ENCODE measurements at places on chromosomes 5 and 9.

- H3K4me3 ChIP-seq = no peak overlapping the region
- H3K27ac ChIP-seq = no peak overlapping the region
- DNase-seq = no peak
- H3K27me3 ChIP-seq = no peaks in the 10 kb centered on the region
- H3K36me3 ChIP-seq = peaks cover 68% of the 10 kb centered on the region
Measured at GRCh38 chr9:130610862-130611707, 31.7 kb downstream of the FUBP3 start.

DNA sequence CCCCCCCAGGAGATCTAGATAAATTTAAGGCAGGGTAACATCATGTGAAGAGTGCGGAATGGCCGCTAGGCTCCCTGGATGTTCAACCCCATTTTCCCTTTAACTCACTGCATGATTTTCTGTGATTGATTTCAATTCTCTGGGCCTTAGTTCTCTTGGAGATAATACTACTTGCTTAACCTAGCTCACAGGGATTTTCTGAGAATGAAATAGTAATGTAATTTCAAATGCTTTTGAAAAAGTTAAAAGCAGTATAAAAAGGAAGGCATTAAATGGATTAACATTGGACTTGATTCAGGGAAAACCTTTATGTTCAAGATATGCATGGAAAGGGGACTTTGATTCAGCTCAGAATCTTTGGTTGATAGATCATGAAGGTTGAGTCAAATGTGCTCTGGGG, 90.9 kb downstream of the KIF4B start:
- no peak overlapping the region for H3K27ac ChIP-seq
- no peaks in the 10 kb centered on the region for H3K27me3 ChIP-seq
- no peak for DNase-seq
- no peak overlapping the region for H3K4me3 ChIP-seq
- no peaks in the 10 kb centered on the region for H3K36me3 ChIP-seq

GRCh38 chr5:143030349-143030748, 260.2 kb downstream of the ARHGAP26 start:
- no peak overlapping the region for H3K4me3 ChIP-seq
- H3K36me3 ChIP-seq = no peaks in the 10 kb centered on the region
- peaks cover 15% of the 10 kb centered on the region for H3K4me1 ChIP-seq
- no peaks in the 10 kb centered on the region for H3K27me3 ChIP-seq
- no peak for DNase-seq

- H3K27ac ChIP-seq = no peak overlapping the region
- no peak for DNase-seq
- peaks cover 22% of the 10 kb centered on the region for H3K4me1 ChIP-seq
- H3K36me3 ChIP-seq = no peaks in the 10 kb centered on the region
- H3K4me3 ChIP-seq = no peak overlapping the region
Measured at GRCh38 chr5:125315306-125315705, 568.9 kb upstream of the ZNF608 start.

DNA sequence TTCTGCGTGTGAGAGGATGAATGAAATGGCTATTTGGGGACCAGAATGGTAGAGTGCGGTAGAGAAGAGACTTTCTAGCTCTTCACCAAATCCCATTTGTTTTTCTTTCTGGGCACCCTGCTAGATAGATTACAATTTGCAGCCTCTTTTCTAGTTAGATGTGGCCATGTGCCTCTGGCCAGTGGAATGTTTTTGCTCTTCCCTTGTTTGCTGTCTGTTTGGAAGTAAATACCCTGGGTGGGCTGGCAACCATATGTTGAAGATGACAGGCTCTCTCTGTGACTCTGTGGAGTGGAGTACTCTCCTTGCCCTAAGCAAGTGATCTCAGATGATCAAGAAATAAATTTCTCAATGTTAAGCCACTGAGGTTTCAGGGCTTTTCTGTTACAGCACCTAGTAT, 12.9 kb downstream of the GNG10 start:
- H3K27me3 ChIP-seq = no peaks in the 10 kb centered on the region
- no peak for DNase-seq
- H3K36me3 ChIP-seq = peaks cover 10% of the 10 kb centered on the region
- H3K4me1 ChIP-seq = no peaks in the 10 kb centered on the region
- H3K27ac ChIP-seq = no peak overlapping the region
- no peak overlapping the region for H3K4me3 ChIP-seq

- no peaks in the 10 kb centered on the region for H3K27me3 ChIP-seq
- no peak for DNase-seq
- H3K4me1 ChIP-seq = no peaks in the 10 kb centered on the region
- H3K36me3 ChIP-seq = no peaks in the 10 kb centered on the region
- H3K4me3 ChIP-seq = no peak overlapping the region
- H3K27ac ChIP-seq = no peak overlapping the region
Measured at GRCh38 chr5:11227064-11227463, 466.0 kb upstream of the DAP start.

DNA sequence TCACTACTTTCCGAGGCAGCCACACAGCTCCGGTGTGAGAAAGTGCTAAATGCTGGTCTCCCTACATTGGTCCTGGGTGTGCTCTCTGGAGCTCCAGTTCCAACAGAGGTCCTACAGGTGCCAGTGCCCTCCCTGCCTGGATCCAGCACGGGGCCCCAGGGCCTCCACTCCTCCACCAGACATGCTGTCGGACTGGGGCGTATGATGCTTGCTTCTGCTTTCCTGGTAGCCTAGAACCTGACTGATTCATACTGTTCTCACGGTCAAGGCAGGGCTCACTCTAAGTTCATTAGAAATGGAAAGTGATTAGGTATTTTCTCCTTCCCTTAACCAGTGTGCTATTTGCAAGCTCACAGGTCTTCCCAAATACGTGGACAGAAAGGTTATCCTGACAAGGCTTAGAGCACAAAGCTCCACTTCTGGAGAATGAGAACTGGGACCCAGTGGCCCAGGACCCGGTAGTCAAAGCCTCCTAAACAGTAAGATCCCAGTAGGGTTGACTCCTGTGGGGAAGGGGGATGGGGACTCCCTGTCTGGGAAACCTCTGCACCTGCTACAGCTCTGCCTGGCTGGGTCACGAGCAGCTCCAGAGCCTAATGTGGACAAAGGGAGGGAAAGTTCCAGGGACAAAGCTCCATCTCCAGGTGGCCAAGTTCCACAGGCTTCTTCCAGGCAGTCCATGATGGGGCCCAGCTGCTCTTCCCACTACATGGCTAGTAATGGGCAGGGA, 98.1 kb downstream of the PAX5 start:
- no peaks in the 10 kb centered on the region for H3K4me1 ChIP-seq
- peaks cover 29% of the 10 kb centered on the region for H3K27me3 ChIP-seq
- no peak overlapping the region for H3K4me3 ChIP-seq
- no peak for DNase-seq

- H3K4me1 ChIP-seq = no peaks in the 10 kb centered on the region
- H3K36me3 ChIP-seq = peaks cover 100% of the 10 kb centered on the region
- no peak for DNase-seq
- no peak overlapping the region for H3K4me3 ChIP-seq
Measured at GRCh38 chr5:178212241-178213002, 8.1 kb downstream of the HNRNPAB start.
